ENCODE measurements at places on chromosomes 5 and 9. TPM values are rescaled to one million over a fixed set of nuclear protein-coding genes. Genes with fewer than 3 reads are reported as not detected.

CCNI2 gene
- 2.0 TPM for total RNA-seq

ADRA1B gene
- total RNA-seq = 0.88 TPM

SLC6A7 gene
- 0.15 TPM for total RNA-seq

DNA sequence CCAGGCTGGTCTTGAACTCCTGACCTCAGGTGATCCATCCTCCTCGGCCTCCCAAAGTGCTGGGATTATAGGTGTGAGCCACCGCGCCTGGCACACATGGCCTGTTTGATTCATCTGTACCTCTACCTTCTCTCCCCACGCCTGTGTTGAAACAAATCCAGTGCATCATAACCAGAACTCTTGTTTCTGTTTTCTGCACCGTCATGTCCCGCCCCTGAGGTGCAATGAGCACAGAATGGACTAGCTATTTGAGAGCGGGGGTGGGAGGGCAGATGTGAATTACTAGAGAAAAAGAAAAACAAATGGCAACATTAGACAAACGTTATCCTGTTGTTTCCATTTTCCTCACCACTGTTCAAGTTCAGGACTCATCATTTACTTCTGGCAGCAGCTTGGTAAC, 10.7 kb upstream of the FAM193B start:
- DNase-seq = no peak

DNA sequence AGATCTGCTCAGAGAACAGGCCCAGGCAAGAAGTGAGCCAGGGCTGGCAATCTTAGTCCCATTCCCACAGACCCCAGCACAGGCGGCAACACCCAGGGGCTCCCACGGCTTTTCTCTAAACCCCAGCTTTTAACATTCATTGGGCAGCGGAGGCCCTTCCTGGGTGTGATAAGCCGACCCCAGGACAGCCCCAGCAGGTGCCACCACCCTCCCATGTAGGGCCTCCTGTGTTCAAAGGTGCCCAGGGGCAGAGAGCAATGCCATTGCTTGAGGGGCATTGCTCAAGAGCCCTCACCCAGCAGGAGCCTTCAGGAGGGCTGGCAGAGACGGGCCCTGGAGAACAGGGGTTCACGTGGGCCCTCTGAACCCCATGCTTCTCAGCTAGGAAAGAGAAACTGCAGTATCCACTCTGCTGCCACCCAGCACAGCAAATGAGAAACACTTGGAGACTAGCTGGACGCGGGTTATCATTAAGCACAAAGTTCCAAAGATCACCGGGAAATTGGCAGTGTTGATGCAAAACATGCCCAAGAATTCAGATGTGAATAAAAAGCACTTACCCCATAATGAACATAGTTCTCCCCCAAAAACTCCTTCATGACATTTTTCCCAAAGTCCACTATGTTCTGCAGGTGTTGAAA, 13.9 kb downstream of the IPPK start:
- no peak for DNase-seq

DNA sequence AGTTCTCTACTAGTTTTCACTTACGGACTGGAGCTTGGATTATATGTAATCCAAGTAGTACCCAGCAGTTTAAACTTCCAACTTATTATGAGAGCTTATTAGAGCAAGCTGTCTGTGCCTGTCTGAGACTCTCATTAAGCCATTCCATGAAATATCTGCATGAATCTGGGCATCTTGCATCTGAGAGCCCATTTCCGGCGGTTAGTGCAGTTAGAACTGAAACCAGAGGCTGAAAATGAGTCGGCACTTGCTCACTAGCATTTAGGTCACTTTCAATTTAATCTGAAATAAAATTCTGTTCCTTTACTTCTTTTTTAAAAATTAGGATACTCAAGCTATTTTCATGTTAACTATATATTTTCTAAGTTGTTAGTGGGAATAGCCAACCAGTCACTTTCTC, 102.2 kb downstream of the MEGF10 start:
- DNase-seq = no peak

DNA sequence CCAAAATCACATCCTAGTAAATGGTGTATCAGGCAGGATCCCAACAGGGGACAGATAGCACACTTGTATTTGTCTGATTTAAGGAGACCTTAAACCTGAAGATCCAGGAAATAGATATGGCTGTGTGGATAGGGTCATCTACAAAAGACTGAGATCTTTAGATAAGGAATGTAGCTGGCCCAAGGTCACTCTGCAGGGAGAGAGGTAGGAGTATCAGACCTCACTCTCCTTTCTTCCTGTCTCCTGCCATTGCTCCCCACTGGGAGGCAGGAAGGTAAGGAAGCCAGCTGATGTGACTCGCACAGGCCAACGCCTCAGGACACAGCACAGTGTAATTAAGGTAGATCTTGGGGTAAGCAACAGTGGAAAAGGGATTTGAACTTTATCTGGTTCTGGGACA, 85.8 kb downstream of the PLPPR1 start:
- DNase-seq = no peak

DNA sequence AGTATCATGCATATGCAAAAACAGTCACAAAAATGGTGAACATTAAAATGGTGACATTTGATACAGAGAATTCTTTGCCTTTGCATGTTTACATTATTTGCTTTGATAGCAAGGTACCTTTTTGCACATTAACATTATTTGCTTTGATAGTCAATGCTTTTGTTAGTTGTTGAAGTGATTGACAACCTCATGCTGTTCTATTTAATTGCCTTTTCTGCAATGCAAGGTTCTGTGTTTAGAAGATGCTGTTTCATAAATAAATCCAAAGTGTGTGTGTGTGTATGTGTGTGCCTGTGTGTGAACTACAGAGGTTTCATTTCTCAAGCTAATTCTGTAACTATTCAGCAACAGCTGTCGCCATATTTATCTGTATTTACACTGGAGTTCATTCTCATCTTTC, 668.7 kb downstream of the NR2F1-AS1 start:
- no peak for DNase-seq

GRCh38 chr9:15238646-15239045, 68.4 kb downstream of the TTC39B start:
- no peak for DNase-seq
